CD4-positive, alpha-beta memory T cell (primary cell): ENCODE measurements at places on chromosomes 7 and 10. TPM values are rescaled to one million over a fixed set of nuclear protein-coding genes. Genes with fewer than 3 reads are reported as not detected.

The FGFR2 gene
- 0.90 TPM for total RNA-seq

The CPEB3 gene
- total RNA-seq, result 3.4 TPM

The PLEKHA1 gene
- total RNA-seq, result 62.9 TPM

The EPC1 gene
- 112 TPM for total RNA-seq

The SPDYE6 gene
- not detected for total RNA-seq

The CNNM1 gene
- total RNA-seq, result 0.47 TPM

The APBB1IP gene
- total RNA-seq, result 106 TPM

The LIPK gene
- total RNA-seq, result not detected

The HGF gene
- total RNA-seq, result not detected

- H3K4me3 ChIP-seq, result no peak overlapping the region
- H3K4me1 ChIP-seq, result peaks cover 27% of the 10 kb centered on the region
- no peaks in the 10 kb centered on the region for H3K27me3 ChIP-seq
- no peaks in the 10 kb centered on the region for H3K36me3 ChIP-seq
- no peak for DNase-seq
These were observed 198.2 kb downstream of the MAD1L1 start for GRCh38 chr7:2034291-2035201.

- no peak overlapping the region for H3K4me3 ChIP-seq
- no peaks in the 10 kb centered on the region for H3K27me3 ChIP-seq
- no peak overlapping the region for H3K27ac ChIP-seq
These were observed 32.2 kb downstream of the ZRANB1 start for GRCh38 chr10:124974131-124974530.

- H3K36me3 ChIP-seq, result no peaks in the 10 kb centered on the region
- H3K4me3 ChIP-seq, result no peak overlapping the region
These were observed 405.7 kb downstream of the ARL4A start for GRCh38 chr7:13093160-13093559.

DNA sequence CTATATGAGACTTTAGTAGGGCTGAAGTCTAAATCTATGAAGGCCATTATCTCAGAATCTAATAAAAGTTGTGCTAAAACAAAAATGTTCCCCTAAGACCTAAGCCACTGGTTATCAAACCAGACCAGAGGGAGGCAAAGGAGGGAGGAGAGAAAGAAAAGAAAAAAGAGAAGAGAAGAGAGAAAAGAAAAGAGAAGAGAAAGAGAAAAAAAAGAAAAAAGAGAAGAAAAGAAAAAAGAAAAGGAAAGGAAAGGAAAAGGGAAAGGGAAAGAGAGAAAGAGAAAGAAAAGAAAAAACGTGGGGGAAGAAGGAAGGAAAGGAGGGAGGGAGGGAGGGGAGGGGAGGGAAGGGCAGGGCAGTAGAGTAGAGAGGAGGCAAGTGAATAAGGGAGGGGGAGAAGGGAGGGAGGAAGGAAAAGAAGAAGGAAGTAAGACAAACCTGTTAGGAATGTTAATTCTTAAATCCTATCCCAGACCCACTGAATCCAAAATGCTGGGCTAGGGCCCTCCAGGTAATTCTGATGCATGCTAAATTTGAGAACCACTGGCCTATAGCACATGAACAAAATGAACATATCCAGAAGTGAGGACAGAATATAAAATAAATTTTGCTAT is 98.9 kb downstream of the TPK1 start:
- H3K27me3 ChIP-seq, result no peaks in the 10 kb centered on the region
- no peak overlapping the region for H3K4me3 ChIP-seq
- no peak for DNase-seq
- no peaks in the 10 kb centered on the region for H3K36me3 ChIP-seq
- no peak overlapping the region for H3K27ac ChIP-seq
- no peaks in the 10 kb centered on the region for H3K4me1 ChIP-seq

GRCh38 chr7:31125171-31125570 is 73.1 kb downstream of the ADCYAP1R1 start:
- H3K36me3 ChIP-seq, result no peaks in the 10 kb centered on the region
- H3K27me3 ChIP-seq, result no peaks in the 10 kb centered on the region
- no peak overlapping the region for H3K4me3 ChIP-seq

DNA sequence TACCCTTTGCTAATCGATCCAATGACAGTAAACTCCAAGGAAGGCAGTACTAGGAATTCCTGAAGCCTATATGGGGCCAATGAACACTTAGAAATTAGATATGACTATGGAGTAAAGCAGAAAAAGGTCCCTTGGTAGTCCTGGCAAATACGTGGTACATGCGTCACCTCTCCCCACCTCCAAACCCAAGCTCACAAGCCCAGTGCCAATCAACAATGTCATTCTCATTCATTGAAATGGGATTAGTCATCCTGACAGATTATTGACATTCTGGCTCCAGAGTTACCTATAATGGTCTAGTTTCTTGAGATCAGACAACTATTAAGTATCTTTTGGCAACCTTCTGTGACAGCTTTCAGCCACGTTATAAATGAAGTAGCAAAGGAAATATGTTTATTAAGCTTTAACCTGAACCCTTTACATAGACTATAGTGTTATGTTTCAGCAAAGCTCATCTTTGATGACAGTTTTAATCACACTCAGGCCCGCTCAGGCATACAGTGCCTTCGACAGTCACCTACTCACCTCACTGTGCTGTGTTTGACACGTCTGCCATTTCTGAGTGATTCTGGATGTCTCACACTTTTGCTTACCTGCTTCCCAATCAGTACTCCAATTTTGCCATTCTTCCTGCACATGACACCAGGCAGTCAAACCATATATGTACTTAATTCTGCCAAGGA is 69.6 kb upstream of the ADO start:
- peaks cover 47% of the 10 kb centered on the region for H3K4me1 ChIP-seq
- H3K27ac ChIP-seq, result no peak overlapping the region
- no peaks in the 10 kb centered on the region for H3K27me3 ChIP-seq

DNA sequence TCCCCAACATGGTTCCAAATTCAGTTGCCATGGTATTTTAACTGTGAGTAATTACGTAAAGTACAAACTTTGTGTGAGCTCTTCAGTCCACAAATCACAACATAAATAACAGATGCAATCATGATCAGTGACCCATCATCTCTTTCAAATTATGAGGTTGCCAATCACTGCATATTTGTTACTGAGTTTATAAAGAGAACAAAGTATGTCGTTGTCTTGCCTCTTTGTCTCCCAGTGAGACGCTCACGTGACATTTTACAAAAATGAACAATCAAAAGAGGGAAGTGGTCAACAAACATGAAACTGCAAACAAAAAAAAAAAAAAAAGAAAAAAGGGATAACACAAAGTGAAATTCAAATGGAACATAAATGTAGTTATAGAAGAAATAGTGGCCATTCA is 122.7 kb upstream of the PDSS1 start:
- no peak for DNase-seq
- H3K27ac ChIP-seq, result no peak overlapping the region
- peaks cover 10% of the 10 kb centered on the region for H3K36me3 ChIP-seq
- H3K4me1 ChIP-seq, result no peaks in the 10 kb centered on the region
- H3K27me3 ChIP-seq, result no peaks in the 10 kb centered on the region

DNA sequence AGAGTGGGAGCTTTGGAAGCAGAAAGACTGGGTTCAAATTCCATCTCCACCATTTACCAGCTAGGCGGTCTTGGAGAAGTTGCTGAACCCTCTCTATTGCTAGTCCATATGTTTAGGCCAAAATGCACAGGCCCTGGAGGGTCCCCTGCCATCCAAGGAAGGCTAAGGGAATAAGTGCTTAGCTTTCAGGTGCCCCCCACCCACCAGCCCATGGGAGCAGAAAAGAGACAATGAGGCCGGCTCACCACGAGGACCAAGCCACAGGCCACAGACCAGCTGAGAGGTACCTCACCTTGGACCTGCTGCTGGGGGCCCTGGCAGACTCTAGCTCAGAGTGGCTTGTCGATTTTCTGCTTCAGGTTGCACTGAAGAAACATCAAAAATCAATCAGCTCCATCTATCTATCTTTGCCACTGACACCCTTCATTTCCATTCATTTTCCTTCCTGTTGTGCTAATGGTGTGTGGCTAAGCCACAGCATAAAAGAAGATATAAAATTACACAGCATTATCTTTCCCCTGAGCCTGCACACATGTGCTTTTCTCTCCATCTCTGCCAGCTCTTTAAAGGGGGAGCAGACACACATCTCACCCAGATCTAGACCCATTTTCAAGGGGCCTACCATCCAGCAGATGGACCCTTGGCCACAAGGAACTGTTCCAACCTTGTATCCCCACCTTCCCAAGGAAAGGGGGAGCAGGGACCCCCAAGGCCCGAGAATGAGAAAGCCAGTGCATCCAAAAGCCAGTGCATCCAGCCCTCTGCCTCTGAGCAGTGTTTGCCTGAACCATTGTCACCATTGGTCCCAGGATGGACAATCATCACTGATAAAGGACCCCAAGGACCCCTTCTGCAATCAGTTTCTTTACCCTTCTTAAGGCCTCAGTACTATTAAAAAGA is 65.4 kb downstream of the GRID1 start:
- no peak overlapping the region for H3K27ac ChIP-seq
- no peak for DNase-seq
- no peaks in the 10 kb centered on the region for H3K36me3 ChIP-seq
- H3K27me3 ChIP-seq, result no peaks in the 10 kb centered on the region
- H3K4me1 ChIP-seq, result no peaks in the 10 kb centered on the region

DNA sequence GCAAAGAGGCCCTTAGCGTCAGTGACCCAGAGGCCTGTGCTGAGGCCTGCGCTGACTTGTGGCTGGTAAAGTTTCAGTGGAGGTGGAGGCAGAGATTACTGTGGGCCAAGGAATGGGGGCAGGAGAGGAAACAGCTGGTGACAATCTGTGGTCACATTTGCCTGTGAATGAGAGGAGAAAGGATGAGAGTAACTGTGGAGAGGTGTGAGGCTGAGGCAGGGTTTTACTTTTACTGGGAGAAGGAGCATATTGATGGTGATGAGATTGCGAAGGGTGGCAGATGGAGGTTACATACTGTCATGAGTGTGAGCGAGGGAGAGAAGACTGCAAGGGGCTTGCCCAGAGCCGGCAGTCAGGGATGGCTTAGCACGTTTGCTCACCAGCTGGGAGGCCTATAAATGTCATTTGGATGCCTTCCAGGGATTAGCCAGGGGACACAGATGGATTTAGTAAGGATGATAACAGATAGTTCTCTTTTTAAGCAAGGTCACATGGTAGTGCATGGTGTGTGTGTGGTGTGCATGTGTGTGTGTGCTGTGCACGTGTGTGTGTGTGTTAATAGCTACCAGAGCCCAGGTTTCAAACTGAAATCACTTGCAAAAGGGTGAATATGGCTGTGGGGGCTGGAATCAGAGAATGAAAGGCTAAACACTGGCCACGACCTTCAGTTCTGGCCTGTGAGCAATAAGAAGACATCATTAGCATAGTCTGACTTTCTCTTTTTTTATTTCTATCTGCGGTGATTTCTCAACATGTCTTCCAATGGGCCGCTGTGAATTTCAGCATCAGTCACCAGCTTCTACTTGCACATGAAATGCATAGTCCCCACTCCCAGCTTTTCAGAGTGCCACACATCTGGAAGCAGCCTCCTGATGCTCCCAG is 291.5 kb upstream of the ZNF32 start:
- H3K4me3 ChIP-seq, result no peak overlapping the region
- H3K4me1 ChIP-seq, result no peaks in the 10 kb centered on the region
- no peak for DNase-seq
- no peaks in the 10 kb centered on the region for H3K27me3 ChIP-seq

GRCh38 chr7:158754746-158755444 is 50.3 kb upstream of the NCAPG2 start:
- DNase-seq, result no peak
- no peaks in the 10 kb centered on the region for H3K27me3 ChIP-seq
- no peaks in the 10 kb centered on the region for H3K4me1 ChIP-seq

DNA sequence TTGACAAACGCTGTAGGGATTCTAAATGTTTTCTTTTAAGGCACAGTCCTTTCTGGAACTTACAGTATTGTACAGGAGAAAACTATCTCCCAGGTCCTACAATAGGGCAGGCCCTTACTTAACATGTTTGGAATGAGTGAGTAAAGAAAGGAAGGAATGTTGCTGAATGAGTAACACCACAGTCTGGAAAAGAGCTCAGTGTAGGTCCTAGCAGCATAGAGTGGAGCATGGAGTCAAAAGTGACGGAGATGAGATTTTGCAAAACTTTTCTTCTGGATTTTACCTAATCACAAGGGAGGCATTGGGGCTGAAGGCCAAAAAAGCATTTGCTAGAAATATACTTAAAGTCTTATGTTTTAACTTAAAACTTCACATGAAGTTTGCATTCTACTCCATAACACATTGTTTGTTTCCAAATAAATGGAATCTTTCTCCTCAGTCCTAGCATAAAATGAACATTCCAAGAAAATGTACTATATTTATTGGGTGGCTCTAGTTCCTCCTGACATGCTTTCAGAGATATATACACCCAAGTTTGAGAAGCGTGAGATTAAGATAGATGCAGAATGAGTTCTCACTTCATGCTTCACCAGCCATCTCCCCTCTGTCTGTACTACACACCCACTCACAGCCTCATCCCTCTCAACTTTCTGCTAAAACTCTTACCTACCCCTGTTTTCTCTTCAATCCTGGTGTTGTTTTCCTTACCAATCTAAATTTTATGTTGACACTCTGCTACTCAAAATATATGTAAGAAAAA is 20.2 kb upstream of the ADD3 start:
- no peak overlapping the region for H3K27ac ChIP-seq
- no peak for DNase-seq
- no peaks in the 10 kb centered on the region for H3K36me3 ChIP-seq
- no peaks in the 10 kb centered on the region for H3K27me3 ChIP-seq
- no peaks in the 10 kb centered on the region for H3K4me1 ChIP-seq

GRCh38 chr10:100008142-100008522 is 1.6 kb downstream of the DNMBP start:
- no peaks in the 10 kb centered on the region for H3K36me3 ChIP-seq
- DNase-seq, result no peak
- no peak overlapping the region for H3K27ac ChIP-seq
- no peak overlapping the region for H3K4me3 ChIP-seq
- H3K4me1 ChIP-seq, result peaks cover 19% of the 10 kb centered on the region

- H3K27ac ChIP-seq, result no peak overlapping the region
- H3K27me3 ChIP-seq, result no peaks in the 10 kb centered on the region
- no peak overlapping the region for H3K4me3 ChIP-seq
- no peak for DNase-seq
- no peaks in the 10 kb centered on the region for H3K36me3 ChIP-seq
- H3K4me1 ChIP-seq, result no peaks in the 10 kb centered on the region
These were observed 350.7 kb upstream of the MBL2 start for GRCh38 chr10:53123311-53123710.

GRCh38 chr10:111034598-111035310 is 42.1 kb upstream of the ADRA2A start:
- no peaks in the 10 kb centered on the region for H3K27me3 ChIP-seq
- H3K4me1 ChIP-seq, result no peaks in the 10 kb centered on the region
- no peak overlapping the region for H3K27ac ChIP-seq

- H3K4me3 ChIP-seq, result no peak overlapping the region
- H3K4me1 ChIP-seq, result no peaks in the 10 kb centered on the region
- no peak overlapping the region for H3K27ac ChIP-seq
These were observed 327.2 kb upstream of the AKR1E2 start for GRCh38 chr10:4498711-4499251.

DNA sequence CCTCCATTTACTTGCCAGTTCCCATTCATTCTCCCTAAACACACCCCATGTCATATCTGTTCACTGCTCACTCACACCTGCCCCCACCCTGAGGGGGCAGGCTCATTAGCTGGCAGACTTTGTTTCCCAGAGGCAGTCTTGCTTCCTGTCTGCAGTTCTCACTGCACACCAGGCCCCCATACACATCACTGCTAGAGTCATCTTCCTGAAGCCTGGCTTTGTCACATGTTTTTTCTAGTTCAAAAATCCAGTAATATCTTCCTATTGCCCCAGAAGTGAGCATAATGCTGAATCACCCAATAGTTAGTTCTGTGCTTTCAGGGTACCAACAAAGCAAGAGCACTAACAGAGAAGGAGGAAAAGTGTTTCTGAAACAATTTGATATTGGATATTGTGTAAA is 1.9 kb downstream of the LRRC72 start:
- DNase-seq, result no peak
- H3K4me3 ChIP-seq, result no peak overlapping the region
- H3K27ac ChIP-seq, result no peak overlapping the region
- no peaks in the 10 kb centered on the region for H3K27me3 ChIP-seq
- no peaks in the 10 kb centered on the region for H3K4me1 ChIP-seq
- no peaks in the 10 kb centered on the region for H3K36me3 ChIP-seq
